Bone marrow (tissue), 2 donors: ENCODE measurements at places on chromosomes 2 and 18.

DNA sequence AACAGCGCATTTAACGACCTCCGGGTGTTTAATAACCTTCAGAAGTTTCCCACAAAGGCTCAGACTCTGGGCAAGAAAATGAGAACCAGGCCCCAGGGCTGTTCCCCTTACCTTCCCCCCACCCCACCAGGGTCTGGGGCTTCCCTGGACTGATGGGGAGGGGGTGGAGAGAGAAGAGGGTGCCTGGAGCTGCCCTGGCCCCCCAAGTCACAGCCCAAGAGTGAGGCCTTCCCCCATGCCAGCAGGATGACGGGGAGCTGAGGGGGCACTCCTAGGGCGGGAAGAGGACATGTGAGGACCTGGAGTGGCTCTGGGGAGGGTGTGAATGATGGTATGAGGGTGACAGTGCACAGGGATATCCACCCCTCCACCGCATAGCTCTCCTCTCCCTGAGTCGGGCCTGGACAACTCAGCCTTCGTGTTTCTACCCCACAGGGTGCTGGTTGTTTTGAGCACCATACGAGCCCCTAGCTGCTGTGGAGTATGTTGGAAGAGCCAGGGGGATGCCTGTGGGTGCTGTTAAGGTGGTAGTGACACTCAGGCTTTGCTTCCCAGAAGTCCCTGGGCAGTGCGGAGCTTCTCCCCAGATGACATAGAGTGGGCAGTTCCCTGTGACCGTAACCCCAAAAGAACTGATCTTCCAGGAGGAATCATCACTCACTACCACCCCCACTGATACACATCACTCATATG lies 3.9 kb downstream of the PKDCC start:
- no peak for DNase-seq

GRCh38 chr2:139814458-139814857 lies 1034.3 kb upstream of the NXPH2 start:
- no peak for DNase-seq

DNA sequence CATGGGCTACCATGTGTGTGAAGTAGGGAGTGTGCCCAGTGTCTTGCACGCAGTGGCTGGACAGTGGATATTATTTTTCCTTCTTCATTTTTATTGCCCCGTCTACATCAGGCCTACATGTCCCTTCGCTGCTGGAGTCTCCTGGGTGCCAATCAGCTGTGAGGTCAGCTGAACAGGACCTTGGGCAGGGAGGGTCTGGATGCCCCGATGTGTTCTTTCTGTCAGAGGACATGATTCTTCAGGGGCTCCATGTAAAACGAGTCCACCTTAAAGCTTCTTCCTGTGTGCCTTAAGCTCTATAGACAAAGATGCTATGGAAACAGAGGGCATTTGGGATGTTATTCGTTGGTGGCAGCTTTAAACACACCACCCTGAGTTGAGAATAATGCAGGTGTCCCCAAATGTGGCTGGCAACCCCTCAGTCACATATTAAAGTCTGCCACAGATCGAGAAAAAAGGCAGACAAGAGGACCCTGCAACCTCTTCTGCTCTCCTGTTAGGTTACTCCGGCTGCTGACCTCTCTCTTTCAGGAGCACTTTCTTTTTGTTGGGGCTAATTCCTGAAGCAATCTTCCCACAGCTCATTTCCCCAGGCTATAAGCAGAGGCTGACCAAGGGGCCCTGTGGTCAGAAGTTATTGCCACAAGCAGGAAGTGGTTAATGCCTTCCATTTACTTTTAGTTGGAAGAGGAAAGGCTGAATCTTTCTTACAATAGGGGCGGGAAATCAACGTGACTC lies 20.0 kb downstream of the GREB1 start:
- no peak for DNase-seq

- no peak for DNase-seq
Measured at GRCh38 chr2:215314896-215315295, 3.0 kb downstream of the ATIC start.

GRCh38 chr18:12334366-12334808 lies 26.3 kb downstream of the TUBB6 start:
- no peak for DNase-seq

DNA sequence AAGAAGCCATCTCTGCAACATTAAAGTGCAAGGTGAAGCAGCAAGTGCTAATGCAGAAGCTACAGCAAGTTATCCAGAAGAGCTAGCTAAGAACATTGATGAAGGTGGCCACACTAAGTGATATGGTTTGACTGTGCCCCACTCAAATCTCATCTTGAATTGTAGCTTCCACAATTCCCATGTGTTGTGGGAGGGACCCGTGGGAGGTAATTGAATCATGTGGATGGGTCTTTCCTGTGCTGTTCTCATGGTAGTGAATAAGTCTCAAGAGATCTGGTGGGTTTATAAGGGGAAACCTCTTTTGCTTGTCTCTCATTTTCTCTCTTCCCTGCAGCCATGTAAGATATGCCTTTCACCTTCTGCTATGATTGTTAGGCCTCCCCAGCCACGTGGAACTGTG lies 11.4 kb downstream of the RDH14 start:
- DNase-seq: no peak

GRCh38 chr2:134715932-134716643 lies 2.7 kb downstream of the TMEM163 start:
- no peak for DNase-seq

DNA sequence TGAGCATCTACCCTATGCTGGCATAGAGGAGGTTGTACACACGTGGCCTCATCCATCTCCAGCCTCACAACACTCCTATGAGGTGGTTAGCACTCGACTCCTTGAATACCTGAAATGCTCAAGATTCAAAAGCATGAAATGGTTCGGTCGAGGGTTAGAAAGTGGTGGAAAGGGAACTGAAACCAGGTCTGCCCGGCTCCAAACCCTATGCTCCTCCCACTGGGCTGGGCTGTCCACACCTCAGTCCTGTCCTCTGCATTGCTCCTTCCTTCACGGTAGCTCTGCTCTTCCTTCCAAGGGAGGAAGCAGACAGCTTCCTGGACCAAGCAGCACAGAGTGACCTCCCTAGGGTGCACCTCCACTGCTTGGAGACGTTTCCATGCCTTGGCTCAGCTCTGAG lies 565.2 kb upstream of the ID2 start:
- DNase-seq: no peak

DNA sequence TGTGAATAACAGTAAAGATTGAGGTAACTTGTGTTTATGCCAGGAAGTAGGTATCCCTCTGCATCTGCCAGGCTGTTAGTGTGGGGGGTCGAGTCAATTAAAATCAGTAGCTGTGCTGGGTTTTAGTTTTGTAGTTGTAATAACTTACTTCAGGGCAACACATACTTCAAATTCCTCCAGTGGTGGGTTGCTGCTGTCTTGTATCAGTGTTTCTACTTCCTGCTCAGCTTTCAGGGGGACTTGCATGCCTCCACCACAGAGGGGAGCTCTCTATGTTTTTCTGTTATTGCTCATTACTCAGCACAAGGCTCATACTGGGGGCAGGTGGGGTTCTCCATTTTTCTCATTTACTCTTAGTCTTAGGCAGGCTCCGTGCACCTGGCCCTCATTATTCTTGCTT lies 136.8 kb downstream of the CAPN13 start:
- no peak for DNase-seq

GRCh38 chr2:80059447-80059846 lies 245.1 kb downstream of the LRRTM1 start:
- DNase-seq: no peak

GRCh38 chr2:65043001-65043400 lies 13.2 kb upstream of the CEP68 start:
- no peak for DNase-seq

DNA sequence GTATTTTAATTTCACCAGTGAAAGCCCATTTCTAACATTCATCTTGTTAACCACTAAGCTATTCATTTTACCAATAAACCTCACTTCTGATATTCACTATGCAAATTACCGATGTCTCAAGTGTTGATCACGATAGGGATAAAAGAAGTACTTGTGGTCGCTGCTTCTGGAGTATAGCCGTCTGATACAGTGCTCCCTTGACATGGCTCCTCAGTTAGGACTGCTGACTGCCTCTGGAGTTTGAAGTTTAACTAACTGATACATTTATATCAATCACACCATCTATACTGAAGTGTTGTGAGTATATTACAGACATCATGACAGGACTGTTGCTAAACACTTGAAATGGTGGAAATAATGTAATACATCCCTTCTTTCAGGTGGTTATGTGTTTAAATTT lies 95.6 kb downstream of the EHBP1 start:
- no peak for DNase-seq

- DNase-seq: no peak
Measured at GRCh38 chr18:45171679-45172191, 443.5 kb upstream of the SLC14A2 start.

GRCh38 chr2:207423886-207424285 lies 105.9 kb upstream of the CREB1 start:
- DNase-seq: no peak

DNA sequence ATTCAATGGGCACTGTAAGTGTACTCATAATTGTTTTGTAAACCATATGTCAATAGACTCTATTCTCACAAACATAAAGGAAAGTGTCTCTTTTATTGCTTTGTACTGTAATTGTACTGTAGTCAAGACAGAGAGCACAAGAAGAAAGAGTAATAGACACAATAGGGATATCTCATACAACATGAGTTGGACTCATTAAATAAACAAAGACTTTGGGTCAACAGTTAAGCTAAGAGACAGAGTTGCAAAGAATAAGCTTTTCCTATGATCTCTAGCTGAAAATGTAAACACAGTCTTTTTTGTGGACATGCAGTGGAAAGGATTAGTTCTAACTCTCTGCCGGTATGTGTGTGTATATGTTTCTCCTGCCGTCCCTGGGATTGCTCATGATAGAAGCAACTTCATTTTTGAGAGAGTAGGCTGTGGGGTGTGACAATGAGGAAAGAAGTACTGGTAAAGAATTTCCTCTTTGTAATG lies 13.9 kb upstream of the KYNU start:
- no peak for DNase-seq

DNA sequence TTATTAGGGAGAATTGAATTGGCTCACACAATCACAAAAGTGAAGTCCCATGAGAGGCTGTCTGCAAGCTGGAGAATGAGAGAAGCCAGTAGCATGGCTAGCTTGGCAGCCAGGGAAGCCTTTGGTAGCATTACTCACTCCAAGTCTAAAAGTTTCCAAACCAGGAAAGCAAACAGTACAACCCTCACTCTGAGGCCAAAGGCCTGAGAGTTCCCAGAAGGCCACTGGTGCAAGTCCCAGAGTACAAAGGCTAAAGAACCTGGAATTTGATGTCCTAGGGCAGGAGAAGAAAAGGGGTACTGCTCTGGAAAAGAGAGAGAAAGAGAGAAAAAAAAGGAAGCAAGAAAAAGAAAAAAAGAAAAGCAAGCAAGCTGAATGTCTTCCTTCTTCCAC lies 318.2 kb downstream of the RND3 start:
- DNase-seq: no peak

DNA sequence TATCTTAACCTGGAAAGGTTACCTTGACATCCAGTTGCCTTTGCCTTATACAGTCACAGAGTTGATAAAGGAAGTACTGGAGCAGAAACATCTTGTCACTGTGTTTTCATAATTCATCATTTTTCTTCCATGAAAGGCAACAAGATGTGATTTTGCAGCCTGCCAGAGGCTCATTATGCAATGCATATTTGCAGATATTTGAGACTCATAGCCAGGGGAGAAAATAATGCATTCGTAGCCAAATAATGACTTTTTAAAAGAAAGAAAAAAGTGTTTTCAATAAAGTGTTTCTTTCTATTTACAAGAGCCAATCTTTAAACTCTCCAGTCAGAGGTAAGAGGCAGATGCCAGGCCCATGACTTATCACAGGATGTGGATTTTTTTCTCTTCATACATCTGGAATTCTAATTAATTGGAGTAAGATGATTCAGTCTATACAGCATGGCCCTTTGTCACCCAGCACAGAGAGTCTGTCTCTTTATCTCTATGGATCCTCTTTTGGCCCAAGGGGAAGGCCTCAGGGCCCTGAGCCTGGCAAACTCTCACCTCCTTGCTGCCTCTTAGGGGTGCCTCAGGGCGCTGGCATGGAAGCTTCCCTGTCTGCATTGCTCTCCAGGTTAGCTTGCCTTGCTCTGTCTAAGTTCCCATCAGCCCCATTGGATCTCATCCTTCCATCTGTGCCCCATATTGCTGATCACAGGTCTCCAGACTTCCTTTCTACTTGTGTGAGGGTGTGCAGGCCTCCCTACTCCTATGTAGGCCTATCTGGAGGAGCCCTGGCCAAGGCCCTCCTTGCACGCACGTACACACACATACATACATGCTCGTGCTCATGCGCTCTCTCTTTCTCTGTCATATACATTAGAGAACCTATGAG lies 247.7 kb downstream of the TPGS2 start:
- DNase-seq: no peak

DNA sequence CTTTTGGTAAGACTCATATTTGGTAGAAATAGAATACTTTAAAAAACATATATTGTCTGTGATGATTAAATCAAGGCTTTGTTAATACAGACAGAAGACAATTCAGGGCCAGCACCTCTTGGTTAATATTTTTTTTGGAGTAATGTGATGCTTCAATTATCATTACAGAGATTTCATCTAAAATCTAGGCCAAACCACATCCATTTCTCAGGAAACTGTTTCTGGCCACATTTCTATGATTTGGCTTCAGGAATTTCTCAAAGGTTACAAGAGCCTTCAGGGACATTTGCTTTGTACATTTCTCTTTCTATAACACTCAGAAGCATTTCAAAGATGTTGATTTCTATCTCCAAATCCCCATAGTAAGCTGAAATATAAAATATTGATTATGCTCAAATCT lies 614.9 kb downstream of the LRP1B start:
- DNase-seq: no peak

GRCh38 chr2:150125708-150126107 lies 361.8 kb downstream of the RND3 start:
- no peak for DNase-seq

DNA sequence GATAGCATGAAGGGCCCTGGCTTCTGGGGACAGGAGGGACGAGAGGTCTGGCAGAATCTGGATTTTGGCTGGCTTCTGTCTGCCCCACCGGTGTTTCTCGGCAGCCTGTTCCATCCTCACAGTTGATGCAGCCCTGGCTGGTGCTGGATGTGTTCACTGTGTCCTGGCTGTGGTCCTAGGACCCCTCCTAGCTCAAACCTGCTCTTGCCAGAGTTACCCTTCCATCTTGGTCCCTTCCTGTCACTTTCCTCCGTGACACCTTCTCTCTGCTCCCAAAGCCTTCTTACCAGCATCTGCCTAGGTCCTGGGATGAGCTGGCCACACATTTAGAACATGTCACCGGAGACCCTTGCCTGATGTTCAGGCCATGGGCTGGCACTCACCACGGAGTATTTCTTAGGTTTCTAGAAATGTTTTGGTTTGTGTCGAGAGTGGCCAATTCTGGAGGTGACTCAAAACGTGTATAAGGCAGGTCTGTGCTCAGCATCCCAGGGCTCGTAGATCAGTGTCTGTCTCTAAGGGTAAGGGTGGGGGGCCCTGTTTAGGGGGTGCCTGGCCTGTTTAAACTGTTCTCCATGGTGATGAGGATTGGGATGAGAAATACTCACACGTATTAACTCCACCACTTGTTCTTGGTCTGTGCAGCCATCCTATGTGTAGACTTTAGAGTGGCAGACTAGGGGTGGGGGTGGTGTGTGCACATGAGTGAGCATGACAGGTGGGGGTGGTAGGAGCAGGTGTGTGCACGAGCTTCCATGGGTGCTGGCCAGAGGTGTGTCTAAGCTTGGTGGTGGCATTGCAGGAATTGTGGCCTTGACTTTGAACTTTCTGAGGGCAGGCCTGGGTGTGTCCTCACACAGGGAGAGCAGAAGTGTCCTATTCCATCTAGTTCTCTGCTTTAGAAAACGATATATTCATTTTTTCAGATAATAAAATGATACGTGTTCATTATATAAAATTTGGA lies 162.7 kb downstream of the DYSF start:
- no peak for DNase-seq

GRCh38 chr2:148604927-148605326 lies 39.6 kb upstream of the EPC2 start:
- DNase-seq: no peak
